ENCODE measurements at places on chromosomes 5 and 9. TPM values are rescaled to one million over a fixed set of nuclear protein-coding genes. Genes with fewer than 3 reads are reported as not detected.

DNA sequence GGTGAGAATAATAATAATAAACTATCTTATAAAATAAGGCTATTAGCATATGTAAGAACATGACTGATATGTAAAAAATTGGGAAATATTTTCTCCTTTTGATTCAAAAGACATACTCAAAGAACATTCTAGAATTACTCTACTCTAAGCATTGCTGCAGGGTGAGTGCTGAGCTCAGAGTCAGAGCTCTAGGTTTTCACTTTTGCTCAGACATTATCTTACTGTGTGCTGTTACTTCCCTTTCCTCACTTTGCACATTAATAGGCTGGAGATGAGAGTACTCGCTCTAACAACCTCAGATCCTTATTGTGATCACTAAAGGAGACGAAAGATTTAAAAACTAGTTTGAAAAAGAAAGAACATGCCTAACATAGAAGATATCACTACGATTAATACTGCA, 99.4 kb upstream of the C9orf72 start:
- no peak for DNase-seq

The ADAMTS6 gene
- total RNA-seq, result 62.3 TPM

The PCDHB15 gene
- 25.0 TPM for total RNA-seq

DNA sequence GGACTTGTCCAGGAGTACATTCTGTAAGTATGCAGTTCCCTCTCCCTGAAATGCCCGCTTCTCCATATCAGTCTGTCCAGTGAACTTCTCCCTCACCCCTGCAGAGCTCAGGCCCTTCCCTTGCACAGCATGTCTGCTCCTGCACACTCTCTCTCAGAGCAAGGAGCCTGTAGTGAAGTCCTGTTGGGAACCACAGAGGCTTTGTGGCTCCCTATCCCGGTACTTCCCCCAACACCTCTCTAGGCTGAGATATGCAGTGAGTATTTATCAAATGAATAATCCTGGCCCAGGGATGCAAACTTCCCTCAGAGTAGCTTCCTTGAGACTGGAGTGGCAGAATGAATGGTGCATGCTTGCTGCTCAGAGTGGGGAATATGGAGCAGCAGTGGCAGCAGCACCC, 48.8 kb downstream of the POC5 start:
- no peak for DNase-seq

The CFAP90 gene
- 2.7 TPM for total RNA-seq

GRCh38 chr9:1604942-1605560, 410.1 kb upstream of the SMARCA2 start:
- DNase-seq, result no peak

The PCDHB4 gene
- 6.0 TPM for total RNA-seq

- DNase-seq, result no peak
Measured at GRCh38 chr5:147410496-147411358, 99.1 kb downstream of the DPYSL3 start.

The GNA14 gene
- 9.0 TPM for total RNA-seq

The FOXD4L5 gene
- 0.64 TPM for total RNA-seq

- no peak for DNase-seq
Measured at GRCh38 chr5:177025101-177025601, 2.7 kb downstream of the ZNF346 start.

GRCh38 chr9:90815183-90815943, 13.7 kb downstream of the SYK start:
- DNase-seq, result no peak

The IL17B gene
- not detected for total RNA-seq

- no peak for DNase-seq
Measured at GRCh38 chr9:116476002-116476401, 211.1 kb upstream of the TRIM32 start.

- no peak for DNase-seq
Measured at GRCh38 chr5:1504617-1505016, 19.1 kb downstream of the LPCAT1 start.

Data from cerebellum (tissue), 4 donors.